NAMALWA (cell line): ENCODE measurements at places on chromosomes 3 and 15.

DNA sequence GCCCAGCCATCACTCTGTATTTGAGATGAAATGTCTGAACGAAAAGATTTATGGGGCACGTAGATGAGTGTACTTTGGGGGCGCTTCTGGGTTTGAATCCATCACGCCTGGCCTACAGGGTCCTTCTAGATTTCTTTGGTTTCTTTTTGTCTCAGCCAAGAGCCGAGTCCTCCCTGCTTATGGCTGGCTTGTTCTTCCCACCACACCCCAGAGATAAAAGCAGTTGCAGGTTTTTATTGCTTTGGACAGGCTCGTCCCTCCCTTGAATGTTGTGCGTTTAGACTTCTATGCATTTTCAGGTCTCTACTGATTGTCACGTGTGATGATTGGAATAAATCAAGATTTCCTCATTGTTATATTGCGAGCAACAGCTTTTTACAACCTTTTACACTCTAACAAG, 104.8 kb upstream of the CHRNA7 start:
- no peak for DNase-seq

- DNase-seq = no peak
Measured at GRCh38 chr3:117630469-117630868, 920.9 kb downstream of the TUSC7 start.

DNA sequence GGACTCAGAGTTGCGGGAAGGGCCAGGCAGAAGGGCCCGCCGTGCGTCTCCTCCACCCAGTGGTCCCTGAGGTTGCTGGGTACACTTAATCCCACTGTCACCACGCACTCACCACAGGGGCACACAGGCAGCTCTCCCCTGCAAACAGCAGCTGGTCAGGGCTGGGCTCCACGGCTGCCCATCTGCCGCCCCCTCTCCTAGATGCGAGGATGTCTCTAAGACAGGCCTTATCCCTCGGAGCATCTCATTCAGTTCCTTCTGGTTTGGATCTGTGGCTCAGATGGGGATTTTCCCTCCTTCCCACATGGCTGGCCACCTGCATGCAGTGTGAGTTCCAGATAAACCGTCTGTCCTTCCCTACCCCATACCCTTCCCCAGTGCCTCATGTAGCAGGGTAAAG, 26.3 kb downstream of the MRPS11 start:
- DNase-seq = no peak

DNA sequence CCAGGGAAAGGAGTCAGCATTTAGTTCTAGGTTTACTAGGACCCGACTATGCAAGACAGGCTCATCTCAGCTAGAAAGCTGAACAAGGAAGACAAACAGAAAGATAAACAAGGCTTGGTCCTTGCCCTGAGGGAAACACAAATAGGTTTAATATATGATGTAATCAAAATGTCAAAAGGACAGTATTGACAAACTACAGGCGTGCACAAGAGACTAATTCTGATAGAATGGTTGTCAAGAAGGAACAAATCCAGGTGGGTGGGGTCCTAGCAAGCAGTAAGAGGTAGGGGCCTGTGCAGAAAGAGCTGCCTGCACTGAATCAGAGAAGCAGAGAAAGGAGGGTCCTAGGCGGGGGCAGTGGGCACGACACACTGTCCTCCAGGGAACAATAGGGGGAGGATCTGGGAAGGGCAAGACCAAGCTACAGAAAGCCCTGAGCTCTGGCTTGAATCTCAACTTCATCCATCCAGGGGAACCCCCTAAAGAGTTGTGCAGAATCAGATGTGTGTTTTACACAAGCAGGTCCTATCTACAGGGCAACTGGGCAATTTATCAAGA, 23.4 kb downstream of the RFTN1 start:
- no peak for DNase-seq

DNA sequence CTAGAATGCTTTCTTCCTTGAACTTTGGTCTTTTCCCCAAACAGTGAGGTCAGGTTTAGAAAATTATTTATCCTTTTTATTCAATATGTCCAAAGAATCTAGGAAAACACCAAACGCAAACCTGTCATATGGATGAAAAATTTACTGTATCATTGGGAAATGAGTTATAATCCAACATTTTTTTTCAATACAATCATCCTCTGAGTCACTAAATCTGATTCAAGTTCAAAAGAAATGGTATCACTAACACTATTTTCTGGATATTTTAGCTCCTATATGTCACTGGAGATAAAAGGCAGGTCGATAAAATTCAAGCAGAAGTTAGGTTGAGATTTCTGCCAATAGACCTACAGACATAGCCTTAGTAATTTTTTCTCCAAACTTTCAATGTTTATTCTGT, 591.6 kb upstream of the AGTR1 start:
- no peak for DNase-seq

DNA sequence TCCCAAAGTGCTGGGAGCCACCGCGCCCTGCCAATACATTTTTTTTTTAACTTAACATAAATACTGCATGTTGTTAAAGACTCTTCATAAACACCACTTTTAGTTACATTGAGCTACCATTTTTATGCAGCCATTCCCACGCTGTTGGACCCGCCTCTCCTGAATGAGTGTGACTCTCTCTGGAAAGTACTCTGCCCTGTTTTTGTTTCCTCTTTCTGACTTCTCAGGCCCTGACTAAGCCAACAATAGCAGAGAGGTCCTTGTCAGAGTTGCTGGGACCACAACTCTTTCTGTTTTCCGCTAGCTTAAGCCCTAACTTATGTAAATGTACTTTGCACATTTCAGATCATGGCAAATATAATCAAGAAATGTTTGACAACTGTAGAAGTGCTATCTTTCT, 35.2 kb downstream of the PARP15 start:
- DNase-seq = no peak

GRCh38 chr15:64096668-64097384, 1.0 kb downstream of the SNX1 start:
- DNase-seq = peak; percentile 62
